RWPE1 (cell line): ENCODE measurements at places on chromosomes 5 and 9.

DNA sequence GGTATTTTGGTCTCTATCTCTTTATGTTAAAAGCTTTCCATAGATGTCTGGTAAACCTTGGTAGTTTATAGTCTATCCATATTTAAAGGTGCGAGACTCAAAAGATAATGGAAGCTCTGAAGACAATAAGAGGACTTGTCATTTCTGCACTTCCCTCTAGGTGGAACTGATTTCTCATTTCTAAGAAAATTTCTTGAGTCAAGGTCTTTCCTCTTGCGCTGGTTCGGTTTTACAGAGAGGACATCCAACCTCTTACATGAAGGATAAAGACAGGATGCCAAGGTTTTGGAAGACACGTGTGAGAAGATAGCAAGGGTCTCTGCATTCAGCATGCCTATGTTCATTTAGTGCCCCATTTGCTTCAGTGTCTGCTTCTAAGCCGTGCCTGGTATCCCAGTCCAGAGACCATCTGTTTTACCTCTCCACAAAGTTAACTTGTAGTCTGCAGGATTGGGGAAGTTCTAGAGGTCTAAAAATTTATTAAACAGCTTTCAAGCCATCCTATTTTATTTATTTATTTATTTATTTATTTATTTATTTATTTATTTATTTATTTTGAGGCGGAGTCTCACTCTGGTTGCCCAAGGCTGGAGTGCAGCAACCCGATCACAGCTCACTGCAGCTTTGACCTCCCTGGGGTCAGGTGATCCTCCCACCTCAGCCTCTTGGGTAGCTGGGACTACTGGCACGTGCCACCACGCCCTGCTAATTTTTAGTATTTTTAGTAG is 41.6 kb downstream of the KIAA1191 start:
- DNase-seq: peak; percentile 20

GRCh38 chr5:132414634-132415378 is 45.3 kb downstream of the SLC22A5 start:
- peak; percentile 93 for DNase-seq

GRCh38 chr9:16801871-16802466 is 68.5 kb downstream of the BNC2 start:
- DNase-seq: no peak

DNA sequence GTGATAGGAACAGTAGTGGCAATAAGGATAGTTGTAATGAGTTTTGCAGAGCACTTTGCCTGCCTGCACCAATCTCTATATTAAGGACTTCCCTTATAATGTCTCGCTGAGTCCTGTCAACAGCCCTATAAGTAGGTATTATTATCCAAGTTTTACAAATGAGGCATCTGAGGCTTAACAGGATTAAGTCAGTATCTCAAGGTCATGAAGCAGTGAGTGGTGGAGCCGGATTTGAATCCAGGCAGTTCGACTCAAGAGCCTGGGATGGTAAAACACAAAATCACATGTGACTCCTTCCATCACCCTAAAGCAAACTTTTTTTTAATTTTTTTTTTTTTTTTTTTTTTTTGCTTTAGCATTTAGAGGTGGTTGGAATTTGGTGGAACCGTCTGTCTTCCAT is 59.0 kb upstream of the RARS1 start:
- DNase-seq: no peak

- peak; percentile 65 for DNase-seq
Measured at GRCh38 chr9:70120834-70121510, 77.3 kb downstream of the MAMDC2 start.

DNA sequence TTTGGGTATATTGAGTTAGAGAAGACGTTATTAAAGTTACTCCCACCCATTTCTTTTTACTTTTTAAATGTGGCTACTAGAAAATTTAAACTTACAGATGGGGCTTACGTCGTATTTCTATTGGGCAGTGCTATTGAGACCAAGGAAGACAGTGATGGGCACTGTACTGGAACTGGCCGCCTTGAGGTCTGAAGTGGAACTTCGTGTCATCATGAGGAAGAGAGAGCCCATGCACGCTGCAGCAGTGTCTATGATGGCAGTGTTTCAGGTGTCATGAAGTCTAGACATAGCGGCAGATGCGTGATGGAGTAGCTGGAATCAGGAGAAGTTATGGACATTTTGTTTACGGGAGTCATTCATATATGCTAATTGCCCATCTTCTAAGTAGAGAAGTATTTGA is 143.7 kb downstream of the LRRC70 start:
- DNase-seq: no peak

DNA sequence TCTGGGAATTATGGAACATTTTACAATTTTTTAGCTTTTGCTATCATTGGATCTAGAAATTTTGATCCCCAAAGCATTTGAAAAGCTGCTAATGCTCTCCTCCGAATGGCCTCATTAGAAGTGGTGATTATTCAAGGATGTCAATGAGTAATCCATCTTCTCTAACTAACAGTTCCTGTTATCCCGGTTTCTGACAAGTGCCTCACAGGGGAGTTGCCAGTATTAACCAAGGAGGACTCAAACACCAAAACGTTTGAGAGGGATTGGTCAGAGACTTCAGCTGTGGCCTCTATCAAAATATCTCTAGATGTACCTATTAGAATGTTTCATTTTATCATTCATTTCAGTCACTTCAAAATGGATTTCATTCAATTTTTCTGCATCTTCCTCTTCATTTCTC is 208.3 kb upstream of the ITGA1 start:
- DNase-seq: peak; percentile 30

DNA sequence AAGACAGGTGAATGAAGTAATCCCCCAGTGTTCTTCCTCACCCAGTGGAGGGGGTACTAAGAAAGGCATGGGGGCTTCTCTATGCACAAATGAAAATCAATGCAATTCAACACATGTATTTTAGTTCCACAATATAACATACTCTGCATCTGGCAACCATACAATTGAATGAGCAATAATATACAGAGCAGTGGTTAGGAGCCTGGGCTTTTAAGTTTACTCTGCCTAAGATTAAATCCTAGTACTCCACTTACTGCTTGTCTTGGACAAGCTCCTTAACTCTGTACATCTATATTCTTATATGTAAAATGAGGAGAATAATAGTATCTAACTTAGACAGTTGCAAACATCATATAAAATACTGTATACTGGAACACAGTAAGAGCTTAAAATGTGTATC is 195.4 kb upstream of the TRIM32 start:
- DNase-seq: no peak
